ENCODE measurements at places on chromosomes 16 and 17. TPM values are rescaled to one million over a fixed set of nuclear protein-coding genes. Genes with fewer than 3 reads are reported as not detected.
A peak's percentile ranks its signal among the peaks of the same experiment; 100 is the strongest.

DNA sequence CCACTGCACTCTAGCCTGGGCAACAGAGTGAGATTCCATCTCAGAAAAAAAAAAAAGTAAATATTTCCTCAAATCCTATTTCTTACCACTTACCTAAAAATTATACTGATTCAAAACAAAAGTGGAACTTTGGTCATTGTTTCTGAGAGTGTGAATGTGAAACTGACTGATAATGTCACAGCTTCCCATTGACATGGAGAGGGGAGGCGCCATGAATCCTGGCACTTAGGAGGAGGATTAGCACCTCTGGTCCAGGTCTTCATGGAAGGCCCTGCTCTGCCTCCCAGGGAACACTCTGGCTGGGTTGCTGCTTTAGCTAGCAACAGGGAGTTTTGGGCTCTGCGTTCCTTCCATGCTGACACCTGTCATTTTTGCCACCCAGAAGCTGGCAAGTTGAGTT lies 154.3 kb upstream of the SALL1 start:
- DNase-seq, result no peak

- peak; percentile 85 for DNase-seq
These were observed at the start of gene TSPOAP1 for GRCh38 chr17:58328195-58329034. Gene TSPOAP1, minus strand, starts transcription at chr17:58328795. Its CDS starts 875 bp downstream, at chr17:58327920.

DNA sequence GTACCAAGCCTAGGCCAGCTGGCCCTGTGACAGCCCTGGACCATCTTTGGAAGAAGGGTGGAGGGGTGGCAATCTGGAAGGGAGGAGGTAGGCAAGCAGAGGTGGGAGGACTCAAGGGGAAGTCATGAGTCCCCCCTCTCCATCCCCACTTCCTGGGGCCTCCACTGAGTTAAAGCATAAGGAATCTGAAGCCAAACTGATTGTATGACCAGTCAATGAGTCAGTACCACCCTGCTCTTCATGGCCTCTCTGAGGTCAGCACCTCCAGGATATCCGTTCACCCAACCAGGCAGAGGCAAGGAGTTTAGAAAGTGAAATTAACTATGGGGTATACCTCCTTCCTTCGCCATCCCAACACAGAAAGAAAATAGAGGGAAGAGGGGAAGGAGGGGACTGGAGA lies 272.7 kb downstream of the SOX9 start:
- DNase-seq, result peak; percentile 95

DNA sequence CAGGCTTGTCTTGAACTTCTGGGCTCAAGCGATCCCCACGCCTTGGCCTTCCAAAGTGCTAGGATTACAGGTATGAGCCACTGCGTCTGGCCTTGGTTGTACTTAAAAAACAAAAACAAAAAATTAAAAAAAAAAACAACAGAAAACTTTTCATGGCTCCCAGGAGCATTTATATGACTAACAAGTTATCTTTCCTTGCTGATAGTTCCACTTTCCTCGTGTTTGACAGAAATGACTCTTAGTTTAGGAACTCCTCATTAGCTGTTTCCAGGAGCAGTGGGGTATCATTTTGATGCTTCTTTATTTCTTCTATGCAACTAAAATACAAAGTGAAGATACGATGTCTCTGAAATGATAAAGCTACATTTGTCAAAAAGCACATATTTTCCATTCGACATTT lies 165.4 kb downstream of the PRKCA start:
- no peak for DNase-seq

GRCh38 chr17:7825206-7825990 lies 8.6 kb upstream of the KDM6B start:
- DNase-seq, result peak; percentile 65

DNA sequence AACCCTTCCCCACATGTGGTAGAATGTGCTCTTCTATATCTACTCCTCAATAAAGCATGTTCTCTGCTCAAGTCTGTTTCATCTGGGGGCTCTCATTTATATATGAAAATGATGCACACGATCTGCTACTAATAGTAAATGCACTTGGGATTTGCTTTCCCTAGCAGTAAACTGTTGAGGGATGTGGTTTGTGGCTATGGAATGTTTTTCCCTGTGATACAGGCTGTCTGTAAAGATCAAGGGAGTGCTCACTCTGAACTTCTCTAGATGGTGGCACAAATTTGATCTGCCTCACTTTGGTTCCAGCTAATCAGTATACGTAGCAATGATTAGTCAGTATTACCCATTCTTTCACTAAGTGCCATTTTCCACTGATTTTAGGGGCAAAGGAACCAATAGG lies 18.8 kb downstream of the TAC4 start:
- no peak for DNase-seq

The MYO19 gene
- total RNA-seq, result 47.7 TPM

The SYCE1L gene
- not detected for total RNA-seq

The LHX1 gene
- total RNA-seq, result not detected

All from osteoblast (primary cell).